ENCODE measurements at places on chromosomes 12 and 14.

- no peak for DNase-seq
These were observed 74.1 kb downstream of the PITPNM2 start for GRCh38 chr12:123076604-123077297.

DNA sequence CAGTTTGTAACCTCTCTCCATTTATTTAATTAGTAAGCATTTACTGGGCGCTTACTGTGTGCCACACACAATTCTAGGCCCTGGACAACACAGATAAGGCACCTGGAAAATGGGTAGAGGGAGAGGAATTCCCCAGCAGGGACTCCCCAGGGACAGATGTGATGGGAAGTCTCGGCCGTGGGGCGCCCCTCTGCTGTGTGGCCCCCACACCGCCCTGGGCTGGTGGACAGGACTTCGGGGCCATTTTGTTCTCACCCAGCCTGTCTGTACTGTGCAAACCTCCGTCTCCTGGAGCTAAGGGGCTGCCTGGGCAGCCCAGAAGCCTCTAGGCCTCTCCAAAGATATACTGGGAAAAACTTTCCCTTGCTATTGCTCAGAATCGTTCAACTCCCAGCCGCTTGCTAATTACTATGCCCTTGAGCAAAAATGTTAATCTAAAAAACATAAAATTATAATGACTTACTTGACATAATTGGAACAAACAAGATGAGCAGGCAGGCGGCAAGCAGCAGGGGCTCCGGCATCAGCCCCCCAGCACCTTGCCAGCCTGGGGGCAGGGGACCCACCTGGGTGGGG is 64.4 kb upstream of the NCOR2 start:
- no peak for DNase-seq

DNA sequence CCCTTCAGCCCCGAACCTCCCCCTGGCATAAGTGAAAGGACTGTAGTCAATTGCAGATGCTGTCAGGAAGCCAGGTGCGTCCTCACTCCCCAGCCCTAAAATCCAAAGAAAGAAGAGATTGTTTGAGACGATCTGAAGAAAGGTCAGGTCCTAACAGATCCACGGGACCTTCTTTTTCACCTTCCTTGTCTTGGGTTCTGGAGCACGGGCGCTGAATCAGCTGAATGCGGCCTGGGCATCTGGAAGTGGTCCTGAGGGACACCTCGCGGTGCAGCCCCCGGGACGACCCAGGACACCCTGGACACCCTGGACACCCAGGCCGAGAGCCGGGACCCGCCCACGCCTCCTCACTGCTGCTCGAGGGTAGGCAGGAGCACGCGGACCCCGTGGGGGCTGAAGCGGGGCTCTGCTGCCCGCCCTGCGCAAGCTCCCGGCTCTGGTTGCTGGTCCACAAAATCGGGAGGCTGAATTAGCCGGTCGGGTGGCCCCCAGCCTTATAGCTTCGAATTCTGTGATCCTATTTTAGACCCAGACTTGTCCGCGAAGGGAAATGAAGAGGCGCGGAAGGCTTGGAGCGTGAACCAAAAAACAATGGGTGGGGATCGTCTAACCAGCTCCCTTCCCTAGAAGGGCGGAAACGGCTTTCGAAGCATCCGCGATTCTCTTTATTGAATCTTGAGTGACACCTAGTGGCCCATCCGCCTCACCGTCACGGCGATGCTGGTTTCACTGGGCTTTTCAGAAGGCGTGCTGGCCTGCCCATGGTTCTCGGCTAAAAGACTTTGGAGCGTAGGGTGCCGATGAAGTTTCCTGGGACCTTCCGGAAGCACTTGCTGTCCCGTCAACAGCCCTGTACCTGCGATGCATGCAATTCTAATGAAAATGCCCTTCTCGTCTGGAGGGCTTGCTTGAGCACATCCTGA is 46.4 kb upstream of the PLXNC1 start:
- peak; percentile 65 for DNase-seq

- no peak for DNase-seq
These were observed 75.7 kb downstream of the GTF2A1 start for GRCh38 chr14:81144824-81145603.

DNA sequence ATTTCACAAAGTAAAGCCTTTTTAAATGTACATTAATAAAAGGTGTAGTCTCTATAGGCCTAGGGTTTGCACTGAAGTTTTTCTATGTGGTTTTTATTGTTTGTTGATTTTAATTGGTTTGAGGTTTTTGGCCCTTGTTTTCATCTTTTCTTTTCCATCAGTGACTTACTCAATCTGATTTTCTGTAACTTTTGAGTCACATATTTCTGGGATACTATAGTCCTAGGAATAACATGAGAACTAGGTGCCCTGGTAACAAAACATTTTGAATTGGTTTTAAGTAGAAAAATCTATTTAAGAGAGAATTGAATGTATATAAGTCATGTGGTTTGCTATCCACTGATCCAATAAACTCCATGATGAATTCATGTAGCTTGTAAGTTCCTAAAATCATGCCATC is 311.9 kb downstream of the CEP128 start:
- no peak for DNase-seq

Measured in NCI-H2107 (cell line).